ENCODE measurements at places on chromosomes 11 and 22. TPM values are rescaled to one million over a fixed set of nuclear protein-coding genes. Genes with fewer than 3 reads are reported as not detected.

The F2 gene
- total RNA-seq, result not detected

The CCDC15 gene
- total RNA-seq, result 0.89 TPM

The OTOG gene
- total RNA-seq, result not detected

The TRIM29 gene
- total RNA-seq, result not detected

GRCh38 chr22:41485033-41485432 is 16.1 kb downstream of the ACO2 start:
- no peak overlapping the region for H3K4me3 ChIP-seq
- DNase-seq, result no peak
- peaks cover 13% of the 10 kb centered on the region for H3K4me1 ChIP-seq
- no peaks in the 10 kb centered on the region for H3K27me3 ChIP-seq

DNA sequence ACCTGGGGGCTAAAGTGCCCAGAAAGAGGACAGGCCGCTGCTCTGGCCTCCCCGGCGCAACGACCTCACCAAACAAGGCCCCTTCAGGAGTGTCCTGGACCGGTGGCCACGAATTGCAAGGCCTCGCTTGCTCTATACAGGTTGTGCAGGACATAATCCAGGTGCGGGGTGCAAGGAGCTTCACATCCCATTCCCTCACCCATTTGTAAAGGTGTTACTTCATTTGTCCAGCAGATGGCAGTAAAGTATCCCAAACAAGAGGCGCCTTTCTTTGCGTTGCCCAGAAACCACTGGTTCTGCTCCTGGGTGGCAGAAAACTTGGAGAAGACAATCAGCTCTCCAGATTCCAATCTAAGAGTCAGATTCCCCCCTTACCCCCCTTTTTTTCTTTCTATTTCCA is 35.9 kb upstream of the PRDM11 start:
- peaks cover 4% of the 10 kb centered on the region for H3K4me1 ChIP-seq
- no peaks in the 10 kb centered on the region for H3K27me3 ChIP-seq
- no peak overlapping the region for H3K4me3 ChIP-seq
- no peaks in the 10 kb centered on the region for H3K36me3 ChIP-seq

Data from CD4-positive, alpha-beta T cell (primary cell).